ENCODE measurements at places on chromosomes 3 and 15.
A peak's percentile ranks its signal among the peaks of the same experiment; 100 is the strongest.

GRCh38 chr15:98650417-98651035 is 2.2 kb downstream of the IGF1R start:
- peak; percentile 63 for DNase-seq

DNA sequence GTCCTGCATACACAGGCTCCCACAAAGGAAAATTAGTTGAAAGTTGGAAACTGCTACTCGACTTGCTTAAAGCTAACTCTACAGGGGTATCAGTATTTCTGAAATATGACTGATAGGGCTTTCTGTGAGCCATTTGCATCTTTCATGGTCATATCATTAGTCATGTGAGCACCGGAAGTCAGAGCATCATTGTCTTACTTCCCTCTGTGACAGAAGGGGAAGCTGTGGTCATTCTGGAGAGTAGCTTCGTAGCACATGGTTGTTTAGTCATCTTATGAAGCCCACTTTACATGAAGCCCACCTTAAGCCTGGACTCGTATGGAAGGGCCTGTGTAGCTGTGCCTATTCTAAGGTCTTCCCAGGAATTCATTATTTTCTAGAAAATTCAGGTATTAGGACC is 69.0 kb downstream of the COL6A5 start:
- DNase-seq = no peak

DNA sequence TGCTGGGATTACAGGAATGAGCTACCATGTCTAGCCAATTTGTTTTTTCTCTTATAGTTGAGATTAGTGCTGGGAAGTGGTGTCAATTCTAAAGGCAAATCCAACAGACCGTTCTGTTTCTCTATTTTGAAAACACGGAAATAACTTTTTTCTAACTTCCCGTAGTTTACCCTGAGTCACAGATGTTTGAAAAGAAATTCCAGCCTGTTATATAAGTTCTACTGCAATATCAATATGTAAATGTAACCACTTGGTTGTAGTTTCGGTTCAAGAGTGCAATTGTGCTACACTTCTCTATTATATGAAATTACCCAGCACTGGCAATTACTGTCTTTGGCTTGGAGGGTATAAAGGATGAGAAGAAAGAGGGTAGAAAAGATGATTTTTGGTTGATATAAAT is 22.3 kb upstream of the GNB4 start:
- DNase-seq = no peak

GRCh38 chr15:34084086-34084485 is 17.6 kb downstream of the EMC7 start:
- DNase-seq = peak; percentile 94

DNA sequence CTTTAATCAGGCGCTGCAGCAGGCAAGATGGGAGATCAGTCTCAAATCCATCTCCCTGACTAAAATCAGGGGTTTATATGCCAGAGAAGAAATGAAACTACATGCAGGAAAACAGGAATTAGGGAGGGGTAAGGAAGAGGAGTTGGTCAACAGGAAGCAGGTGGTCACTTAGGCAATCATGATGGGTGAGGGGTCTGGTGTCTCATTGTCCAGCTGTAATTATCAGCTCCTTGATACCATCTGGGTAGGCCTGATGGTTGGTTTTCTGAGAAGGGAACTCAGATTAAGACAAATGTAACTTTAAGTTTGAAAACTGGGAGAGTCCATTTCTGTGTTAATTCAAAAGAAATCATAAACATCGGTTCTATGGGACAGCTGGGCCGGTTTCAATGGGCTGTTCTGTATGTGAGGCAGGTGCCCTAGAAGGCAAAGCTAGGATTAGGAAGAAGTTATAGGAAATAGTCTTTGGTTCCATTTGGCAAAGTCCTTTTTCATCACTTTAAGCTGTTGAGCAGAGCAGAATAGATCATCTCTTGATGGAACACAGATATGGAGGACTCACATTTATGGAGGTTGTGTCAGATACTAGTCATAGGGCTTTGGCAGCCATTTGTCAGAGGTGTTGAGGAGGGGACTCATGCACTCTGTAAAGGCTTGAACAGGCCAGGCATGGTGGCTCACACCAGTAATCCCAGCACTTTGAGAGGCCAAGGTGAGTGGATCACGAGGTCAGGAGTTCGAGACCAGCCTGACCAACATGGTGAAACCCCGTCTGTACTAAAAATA is 149.4 kb downstream of the VGLL4 start:
- peak; percentile 50 for DNase-seq

DNA sequence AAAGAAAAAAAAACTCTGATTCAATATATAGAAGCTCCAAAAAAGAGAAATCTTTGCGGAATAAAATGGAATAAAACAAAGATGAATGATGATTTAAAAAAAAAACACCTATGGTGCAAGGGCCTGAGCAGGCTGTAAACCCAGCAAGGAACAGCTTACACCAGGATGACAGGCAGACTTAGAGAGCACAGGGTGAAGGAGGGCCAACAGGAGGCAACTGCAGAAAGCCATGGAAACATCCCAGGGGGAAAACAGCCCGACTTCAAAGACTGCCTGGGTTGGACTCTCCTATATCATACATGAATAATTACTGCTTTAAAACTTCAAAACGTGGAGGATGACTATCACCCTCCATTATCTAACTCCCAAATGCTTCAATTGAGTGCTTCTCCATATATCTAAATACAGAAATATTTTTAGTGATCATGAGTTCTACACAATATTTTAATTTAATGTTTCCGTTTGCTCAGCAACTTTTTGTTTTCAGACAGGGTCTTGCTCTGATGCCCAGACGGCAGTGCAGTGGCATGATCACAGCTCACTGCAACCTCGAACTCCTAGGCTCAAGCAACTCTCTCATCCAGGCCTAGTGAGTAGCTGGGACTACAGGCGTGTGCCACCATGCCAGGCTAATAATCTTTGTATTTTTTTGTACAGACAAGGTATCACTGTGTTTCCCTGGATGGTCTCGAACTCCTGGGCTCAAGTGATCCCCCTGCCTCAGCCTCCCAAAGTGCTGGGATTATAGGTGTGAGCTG is 456.2 kb downstream of the TBL1XR1 start:
- no peak for DNase-seq

- DNase-seq = peak; percentile 58
Observed at GRCh38 chr3:153163393-153163724, 1.3 kb downstream of the RAP2B start.

DNA sequence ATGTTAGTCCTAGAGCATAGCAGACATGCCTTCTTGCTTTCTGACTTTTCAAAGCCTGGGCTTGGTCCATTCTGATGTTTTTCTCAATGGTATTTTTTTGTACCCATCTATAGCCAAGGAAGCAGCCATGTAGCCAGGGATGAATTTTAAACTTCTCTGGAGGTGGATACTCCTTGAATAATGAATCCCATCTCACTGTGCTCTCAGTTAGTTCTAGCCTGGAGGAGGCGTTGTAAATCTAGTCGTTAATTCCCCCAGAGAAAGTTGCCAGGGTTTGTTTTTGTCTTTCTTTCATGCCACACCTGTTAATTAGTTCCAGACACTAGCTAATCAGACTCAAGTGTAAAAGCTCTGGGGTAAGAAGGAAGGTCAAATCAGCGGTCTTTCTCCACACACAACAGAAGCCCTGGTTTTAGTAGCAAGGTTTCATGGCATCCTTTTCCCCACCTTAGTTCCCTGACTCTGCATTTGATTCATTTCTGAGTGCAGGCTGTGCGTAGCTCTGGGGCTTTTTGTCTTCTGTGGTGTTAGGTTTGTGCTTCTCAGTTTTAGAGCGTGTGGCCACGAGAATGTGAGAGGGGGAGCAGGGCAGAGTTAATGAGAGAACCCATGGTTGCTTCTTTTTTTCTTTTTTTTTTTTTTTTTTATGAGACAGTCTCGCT is 19.7 kb downstream of the PTPRG start:
- DNase-seq = no peak

DNA sequence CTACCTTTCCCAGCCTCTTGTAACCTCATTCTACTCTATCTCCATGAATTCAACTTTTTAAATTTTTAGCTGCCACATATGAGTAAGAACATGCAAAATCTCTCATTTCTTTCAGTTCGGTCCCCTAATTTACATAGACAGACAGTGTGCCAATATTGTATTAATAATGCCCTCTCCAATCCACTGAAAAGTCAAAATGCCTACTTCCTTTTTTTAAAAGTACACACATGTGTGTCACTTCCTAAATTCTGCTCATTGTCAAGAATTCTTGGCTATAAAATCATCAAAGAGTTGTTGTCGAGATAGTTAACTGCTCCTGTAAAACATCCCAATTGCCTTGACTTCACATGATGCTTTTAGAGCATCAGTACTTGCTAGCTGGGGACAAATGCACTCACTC is 84.2 kb upstream of the IL12A start:
- DNase-seq = no peak

- DNase-seq = no peak
Observed at GRCh38 chr15:60128710-60129109, 124.6 kb downstream of the FOXB1 start.

GRCh38 chr3:123093696-123094095 is 26.9 kb downstream of the PDIA5 start:
- DNase-seq = no peak

DNA sequence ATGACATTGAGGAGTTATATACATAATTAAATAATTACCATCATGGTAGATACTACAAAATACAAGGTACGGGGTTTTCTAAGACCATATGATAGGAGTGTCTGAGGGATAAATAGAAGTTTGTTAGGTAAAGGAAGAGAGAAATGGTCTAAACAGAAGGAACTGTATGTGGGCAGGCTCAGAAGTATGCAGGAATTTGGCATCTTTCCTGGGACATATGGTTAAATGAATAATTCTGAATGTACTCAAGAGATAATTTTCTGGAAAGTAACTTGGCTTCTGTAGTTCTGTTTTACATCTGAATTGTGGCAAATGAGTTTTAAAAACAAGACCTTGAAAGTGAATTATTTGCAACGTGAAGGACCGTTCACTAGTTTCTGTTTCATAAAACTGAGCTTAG is 17.5 kb downstream of the LMCD1 start:
- peak; percentile 81 for DNase-seq

DNA sequence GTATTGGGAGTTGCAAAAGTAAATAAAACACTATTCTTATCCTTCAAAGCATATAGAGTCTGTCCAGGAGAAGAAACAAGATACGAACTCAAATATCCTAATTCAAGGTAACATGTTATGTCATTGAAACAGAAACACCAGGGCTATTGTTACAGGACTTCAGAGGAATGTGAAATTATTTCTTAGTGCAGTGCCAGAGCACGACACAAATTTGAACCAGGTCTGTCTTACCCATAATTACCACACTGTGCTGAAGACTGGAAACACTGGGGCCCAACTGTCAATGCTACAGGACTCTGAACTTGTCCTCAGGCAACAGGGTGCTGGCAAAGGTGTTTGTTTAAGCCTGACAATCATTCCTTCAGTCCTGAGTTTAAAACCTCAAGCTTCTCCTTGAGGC is 633.6 kb upstream of the UBE2E2 start:
- no peak for DNase-seq

GRCh38 chr3:13276438-13277195 is 143.5 kb downstream of the NUP210 start:
- DNase-seq = no peak

DNA sequence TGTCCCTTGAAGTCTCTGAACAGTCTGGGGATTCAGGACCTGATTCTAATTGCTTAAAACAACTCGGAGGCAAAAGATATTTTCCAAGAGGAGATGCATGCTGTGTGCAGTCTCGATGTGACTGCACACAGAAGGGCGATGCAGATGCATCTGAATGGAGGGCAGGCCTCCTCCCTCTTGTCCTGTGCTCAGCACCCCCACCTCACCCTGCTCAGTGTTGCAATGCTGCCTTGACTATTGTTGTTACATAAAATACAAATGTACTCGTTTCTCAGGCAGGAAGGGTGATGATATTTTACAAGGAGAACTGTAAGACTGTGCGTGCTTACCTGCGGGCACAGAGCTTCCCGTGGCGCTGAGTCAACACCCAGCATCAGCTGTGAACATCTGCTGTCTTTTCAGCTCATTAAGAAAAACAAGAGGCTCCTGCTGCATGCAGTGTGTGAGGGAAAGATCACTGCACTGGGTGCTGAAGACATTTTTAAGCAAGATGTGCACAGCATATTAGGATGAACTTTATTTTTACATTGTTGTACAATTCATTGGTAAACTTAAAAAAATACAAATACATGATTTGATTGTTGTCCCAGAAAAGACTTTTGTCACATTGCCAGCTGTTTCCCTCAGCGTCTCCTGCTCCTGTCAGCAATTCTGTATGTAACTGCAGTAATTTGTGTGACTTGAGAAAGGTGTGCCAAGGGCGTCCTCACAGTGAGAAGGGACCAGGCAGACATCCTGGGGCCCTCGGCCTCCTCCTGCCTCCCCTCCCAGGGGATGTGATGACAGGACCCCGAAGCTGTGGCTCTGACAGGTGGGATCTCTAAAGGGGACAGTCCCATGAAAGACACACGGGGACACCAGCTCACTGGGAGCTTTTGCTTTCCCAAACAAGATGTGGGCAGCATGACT is 56.3 kb upstream of the RPL32 start:
- no peak for DNase-seq

GRCh38 chr3:65676580-65676979 is 362.1 kb downstream of the MAGI1 start:
- DNase-seq = no peak

DNA sequence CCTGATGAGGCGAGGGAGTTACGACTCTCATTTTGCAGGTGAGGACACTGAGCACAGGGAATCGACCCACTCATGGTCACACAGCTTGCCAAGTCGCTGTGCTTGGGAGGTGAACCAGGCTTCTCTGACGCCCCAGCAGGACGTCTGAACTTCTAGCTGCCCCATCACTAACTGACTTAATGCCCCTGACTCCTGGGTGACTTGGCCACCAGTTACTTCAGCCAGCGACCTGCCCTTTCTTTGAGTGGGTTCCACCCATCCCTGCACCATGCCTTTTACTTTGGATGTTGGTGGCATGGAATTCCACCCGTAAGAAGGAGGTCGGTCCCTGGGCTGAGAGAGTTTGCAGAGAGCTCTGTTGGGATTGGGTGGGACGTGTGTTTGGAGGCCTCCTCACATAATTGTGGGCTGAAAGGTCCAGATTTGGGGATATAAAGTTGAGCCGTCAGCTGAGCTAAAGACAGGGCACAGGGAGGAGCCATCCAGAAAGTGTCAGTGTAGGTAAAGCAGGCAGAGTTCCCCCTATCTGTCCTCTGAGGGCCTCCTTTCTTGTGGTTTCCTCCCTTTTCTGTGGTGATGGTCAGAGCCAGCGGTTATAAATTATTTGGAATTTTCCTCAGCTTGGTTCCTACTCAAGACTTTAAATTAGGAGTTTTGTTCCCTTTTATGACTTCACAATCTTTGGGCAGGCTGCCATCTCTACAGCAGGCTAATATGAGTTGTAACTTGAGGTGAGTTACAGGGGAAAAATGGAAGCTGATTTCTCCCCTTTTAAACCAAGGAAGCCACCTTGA is 55.0 kb downstream of the FLNB start:
- peak; percentile 86 for DNase-seq

GRCh38 chr3:159806412-159806811 is 182.2 kb upstream of the IL12A start:
- DNase-seq = no peak

DNA sequence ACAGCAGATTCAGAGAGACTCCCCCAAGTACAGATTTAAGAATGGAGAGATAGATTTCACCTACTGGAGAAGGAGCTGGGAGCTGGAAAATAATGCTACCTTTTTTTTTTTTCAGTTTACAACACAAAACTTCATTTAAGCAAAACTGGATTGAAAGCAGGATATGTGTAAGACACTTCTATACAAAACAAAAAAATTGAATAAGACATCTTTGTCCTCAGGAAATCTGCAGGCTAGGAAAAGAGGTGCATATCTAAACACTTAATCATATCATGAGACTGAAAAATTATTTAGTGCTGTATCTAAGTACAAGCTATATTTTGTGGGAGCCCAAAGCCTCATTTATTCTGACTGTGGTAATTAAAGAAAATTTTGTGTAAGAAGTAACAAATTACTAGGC is 516.1 kb downstream of the ZIC1 start:
- peak; percentile 25 for DNase-seq
